NCI-H524 treated with DMSO at 0.1 percent for 48 hours (cell line): ENCODE measurements at places on chromosomes 3 and 15.

DNA sequence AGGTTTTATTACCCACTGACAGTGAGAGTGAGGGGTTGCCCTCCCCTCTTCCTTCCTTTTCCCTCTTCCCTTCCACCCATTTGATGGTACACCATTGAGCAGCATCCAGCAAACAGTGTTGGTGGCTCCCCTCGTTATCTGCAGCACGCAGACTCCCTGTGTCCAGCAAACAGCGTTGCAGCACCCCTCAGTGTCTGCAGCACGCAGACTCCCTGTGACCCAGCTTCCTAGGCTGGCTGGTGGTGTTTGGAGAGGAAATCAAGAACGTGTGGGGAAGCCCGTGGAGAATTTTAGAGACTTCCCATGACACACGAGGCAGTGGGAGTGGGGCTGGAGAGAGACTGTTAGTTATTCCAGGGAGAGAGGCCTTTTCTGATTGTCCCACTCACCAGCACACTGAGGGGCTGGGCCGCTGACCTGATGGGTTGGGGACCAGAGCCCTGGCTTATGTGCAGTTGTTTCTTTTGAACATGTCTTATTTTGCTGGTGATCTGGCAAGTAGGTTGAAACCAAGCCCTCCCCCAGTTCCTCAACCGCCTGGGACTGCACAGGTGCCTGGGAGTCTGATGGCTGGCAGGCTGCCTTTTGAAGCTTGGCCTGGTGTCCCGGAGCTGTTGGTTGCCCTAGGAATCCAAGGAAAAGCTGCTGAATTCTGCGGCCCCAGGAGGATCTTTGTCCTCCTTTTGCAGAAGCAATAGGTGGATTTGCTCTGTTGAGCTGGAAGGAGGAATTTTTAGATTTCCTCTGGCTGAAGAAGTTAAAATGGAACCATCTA, 19.0 kb downstream of the APBA2 start:
- no peak for DNase-seq

DNA sequence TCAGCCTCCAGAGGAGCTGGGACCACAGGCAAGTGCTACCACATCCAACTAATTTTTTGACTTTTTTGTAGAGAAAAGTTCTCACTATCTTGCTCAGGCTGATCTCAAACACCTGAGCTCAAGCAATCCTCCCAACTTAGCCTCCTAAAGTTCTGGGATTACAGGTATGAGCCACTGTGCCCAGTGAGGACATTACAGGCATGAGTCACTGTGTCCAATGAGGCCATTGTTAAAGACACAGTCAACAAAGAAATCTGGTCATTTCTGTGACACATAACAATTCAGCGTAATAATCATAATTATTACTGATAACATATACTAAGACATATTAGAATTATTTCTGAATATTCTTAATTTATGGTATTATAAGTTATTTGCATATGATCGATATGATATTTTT, 463.4 kb upstream of the NDN start:
- DNase-seq = no peak

DNA sequence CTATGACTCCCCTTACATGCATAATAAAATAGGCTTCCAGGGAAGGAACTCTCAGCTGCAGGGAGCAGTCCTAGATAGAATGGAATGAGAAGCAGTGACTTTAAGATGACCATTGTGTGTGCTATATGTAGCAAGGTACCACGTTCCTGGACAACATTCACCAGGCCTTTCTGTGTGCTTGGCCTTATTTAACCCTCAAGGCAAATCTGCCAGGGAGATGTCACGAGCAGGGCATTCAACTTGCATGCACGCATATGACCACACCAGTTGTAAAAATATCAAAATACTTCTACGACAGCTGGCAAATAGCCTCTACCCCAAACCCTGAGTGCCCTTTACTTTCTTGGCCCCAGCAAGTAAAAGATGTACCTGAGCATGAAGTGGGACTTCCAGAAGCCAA, 197.3 kb upstream of the ST8SIA2 start:
- no peak for DNase-seq

DNA sequence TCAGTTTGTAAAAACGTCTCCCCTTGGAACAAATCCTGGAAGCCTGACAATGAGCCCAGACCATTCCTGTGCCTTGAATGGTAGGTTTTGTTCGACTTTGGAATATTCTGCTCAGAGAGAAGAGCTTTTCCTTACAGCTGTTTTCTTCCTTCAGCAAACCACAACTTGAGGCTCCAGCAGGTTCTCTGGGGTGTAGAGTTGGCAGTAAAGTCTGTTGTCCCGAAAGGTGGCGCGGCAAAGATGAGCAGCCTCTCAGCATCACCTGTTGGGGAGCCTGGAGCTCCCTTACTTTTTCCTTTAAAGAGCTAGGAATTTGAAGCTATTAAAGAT, 65.4 kb downstream of the BOC start:
- DNase-seq = no peak

GRCh38 chr15:98953968-98954367, 53.6 kb downstream of the PGPEP1L start:
- DNase-seq = no peak

- DNase-seq = no peak
Measured at GRCh38 chr3:152377184-152377570, 108.4 kb downstream of the MBNL1 start.

- no peak for DNase-seq
Measured at GRCh38 chr3:60269377-60269776, 981.9 kb downstream of the FHIT start.

DNA sequence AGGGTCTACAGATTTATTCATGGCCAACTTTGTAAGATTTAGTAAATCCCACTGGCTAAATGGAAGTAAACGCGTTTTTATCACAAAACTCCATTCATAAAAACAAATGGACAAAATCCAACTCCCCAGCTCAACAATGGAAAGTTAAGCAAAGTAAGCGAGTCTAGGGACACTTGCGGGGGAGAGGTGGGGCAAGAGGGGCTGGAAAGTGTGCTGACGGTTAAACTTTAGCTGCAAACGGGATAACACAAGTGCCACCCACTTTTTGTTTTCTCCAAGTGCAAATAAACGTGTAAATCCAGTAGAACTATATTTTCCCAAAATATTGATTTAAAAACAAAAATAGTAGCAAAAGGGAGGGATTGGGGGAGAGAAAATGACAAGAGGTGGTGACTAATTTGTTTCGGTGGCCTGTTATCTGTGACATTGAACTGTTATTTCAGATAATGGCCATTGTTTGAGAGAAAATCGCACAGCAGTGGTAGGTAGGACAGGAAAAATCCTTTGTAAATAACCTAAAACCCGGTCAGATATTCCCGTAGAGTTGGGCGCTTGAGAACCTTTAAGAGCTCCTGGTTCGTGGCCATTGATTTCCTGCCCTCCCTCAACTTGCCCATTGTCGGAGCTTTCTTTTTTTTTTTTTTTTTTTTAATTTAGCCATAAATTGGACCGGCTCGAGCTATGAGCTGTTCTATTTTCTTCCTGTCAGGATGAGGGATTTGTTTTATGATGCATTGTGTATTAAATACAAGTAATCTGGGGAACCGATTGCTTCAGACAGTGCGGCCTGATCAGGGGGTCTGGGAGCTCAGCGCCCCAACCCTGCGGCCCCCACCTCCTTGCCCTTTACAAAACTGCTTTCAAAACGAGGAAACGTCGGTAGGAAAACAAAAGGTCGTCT, 514.8 kb downstream of the MECOM start:
- no peak for DNase-seq

- DNase-seq = no peak
Measured at GRCh38 chr3:33855884-33856546, 57.6 kb downstream of the PDCD6IP start.

DNA sequence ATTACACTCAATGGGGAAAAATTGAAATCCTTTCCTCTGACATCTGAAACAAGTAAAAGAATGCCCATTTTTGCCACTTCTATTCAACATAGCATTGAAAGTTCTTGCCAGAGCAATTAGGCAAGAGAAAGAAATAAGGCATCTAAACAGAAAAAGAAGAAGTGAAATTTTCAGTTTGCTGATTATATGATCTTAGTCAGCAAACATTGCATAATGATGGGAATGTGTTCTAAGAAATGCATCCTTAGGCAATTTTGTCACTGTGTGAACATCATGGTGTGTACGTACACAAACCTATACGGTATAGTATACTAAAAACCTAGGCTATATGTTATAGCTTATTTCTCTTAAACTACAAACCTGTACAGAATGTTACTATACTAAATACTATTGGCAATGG, 278.0 kb downstream of the CGGBP1 start:
- no peak for DNase-seq

DNA sequence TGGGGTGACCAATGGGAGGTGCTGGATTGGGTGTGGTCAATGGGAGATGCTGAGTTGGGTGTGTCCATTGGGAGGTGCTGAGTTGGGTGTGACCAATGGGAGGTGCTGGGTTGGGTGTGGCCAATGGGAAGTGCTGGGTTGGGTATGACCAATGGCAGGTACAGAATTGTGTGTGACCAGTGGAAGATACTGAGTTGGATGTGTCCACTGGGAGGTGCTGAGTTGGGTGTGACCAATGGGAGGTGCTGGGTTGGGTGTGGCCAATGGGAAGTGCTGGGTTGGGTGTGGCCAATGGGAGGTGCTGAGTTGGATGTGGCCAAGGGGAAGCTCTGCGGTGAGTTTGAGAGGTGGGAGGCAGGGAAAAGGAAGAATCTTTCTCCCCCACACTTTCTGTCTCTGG, 250.0 kb upstream of the PROK2 start:
- no peak for DNase-seq

DNA sequence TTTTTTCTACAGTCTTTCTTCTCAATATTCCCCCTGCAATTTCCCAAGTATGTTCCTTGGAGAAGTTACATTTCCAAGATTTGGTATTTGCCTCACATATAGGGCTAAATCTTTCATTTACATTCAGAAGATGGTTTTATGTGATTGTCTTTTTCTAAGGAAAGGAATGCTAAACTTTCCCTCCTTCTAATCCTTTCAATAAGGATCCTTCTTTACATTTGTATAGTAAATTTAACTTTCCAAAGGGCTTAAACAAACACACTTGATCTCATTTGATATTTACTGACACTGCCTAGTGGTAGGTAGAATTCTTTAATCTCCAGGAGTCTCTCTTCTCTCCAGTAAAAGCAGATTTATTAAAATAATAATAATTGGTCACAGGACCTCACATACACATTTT, 185.3 kb downstream of the LSAMP start:
- DNase-seq = no peak

DNA sequence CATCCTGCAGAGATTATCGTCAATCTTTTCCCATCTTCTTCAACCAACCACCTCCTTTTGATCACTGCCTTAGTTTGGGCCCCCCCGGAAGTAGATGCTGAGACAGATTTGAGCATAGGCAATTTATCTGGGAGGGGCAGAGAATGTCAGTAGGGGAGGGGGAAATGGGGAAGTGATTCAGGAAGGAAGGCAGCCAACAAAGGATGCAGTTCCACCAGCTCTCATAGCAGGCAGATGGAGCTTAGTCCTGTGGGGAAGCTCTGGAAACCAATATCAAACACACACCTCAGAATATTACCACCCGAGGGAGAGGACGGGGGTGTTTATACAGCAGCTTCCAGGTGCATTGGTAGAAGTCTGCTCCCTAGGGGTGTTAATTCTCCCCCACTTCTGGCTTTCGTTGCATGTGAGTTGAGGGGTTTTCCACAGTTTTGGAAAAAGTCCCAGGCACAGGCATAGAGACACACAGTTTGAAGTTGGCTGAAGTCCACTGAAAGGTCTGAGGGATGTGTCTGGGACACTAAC, 91.5 kb upstream of the TNFAIP8L3 start:
- no peak for DNase-seq

- no peak for DNase-seq
Measured at GRCh38 chr15:81411969-81412633, 38.1 kb upstream of the TMC3 start.

DNA sequence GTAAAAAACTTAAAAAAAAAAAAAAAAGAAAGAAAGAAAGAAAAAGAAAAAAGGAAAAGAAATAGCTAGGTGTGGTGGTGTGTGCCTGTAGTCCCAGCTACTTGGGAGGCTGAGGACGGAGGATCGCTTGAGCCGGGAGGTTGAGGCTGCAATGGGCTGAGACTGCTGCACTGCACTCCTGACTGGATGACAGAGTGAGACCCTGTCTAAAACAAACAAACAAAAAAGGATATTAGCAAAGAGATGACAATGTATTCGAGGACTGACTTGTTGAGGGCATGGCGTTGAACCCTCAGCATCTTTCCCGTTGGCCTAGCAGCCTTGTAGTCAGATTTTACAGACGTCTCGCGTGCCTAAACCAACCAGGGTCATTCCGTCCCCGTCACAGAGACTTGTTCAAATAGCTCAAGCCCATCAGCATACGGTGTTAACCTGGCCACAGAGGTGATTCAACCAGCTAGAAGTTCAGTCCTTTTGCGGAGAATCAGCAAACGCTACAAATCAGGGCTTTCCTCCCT, 528 bp upstream of the NIT2 start:
- no peak for DNase-seq

GRCh38 chr15:77064539-77065308, 6.2 kb downstream of the TSPAN3 start:
- DNase-seq = no peak

DNA sequence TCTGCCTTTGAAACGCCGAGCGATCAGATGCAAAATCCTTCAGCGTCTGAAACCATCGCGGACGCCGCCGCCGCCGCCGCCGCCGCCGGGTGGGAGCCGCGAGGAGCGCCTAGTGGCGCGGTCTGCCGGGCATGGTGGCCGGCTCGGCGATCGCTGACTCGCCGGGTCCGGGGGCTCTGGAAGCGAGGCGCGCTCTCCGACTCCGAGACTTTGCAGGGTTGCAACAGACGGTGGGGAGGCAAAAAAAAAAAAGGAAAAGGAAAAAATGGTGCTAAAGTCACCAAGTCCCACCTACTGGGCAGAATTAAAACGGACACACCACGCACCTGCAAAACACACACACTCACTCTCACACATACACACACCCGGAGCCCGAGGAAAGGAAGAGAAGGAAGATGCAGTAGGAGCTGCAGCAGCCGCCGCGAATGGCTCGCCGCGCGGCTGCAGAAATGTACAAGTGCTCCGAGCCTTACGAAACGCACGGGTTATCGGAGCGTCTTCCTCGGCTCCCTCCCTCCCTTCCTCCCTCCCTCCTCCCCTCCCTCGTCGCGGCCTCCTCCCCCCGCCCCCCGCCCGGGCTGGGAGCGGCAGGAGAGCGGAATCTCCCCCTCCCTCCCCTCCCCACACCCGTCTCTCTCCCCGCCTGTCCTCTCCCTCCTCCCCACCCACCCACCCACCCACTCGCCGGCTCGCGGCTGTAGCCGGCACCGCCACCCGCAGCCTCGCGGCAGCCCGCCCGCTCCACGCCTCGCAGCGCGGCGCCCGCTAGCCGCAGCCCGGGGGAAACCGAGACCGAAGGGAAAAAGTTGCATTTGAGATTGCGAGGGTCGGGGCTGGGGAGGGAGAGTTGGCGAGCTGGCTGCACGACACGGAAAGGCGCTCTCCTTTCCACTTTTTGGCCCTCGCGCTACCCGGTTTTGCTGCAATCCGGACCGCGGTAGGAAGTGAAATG, at the start of gene NTRK3:
TSS of gene NTRK3 (minus strand) at position 461 of the 952 bp plus-strand sequence. CDS start 586 bp downstream, outside the sequence.
- no peak for DNase-seq

DNA sequence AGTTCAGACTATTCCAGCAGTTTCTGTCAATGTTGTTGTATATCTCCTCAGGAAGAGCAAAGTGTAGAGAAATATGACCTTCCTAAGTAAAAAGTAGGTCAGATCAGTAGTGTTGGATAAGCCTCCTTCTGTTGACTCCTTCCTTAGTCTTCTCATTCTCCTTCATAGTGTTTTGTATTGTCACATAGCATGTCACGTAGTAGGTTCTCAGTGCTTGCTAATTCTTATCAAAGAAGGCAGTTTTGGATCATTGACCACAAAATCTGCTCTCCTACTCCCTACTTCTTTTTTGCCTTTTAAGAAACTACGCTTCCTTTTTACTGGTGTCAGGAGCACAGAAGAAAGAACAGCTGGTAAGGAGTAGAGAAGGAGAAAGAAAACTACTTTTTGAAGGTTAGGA, 1.0 kb upstream of the MGA start:
- DNase-seq = no peak
